Lung (tissue), 17 donors: ENCODE measurements at places on chromosomes 5 and 9. TPM values are rescaled to one million over a fixed set of nuclear protein-coding genes. Genes with fewer than 3 reads are reported as not detected.
A peak's percentile ranks its signal among the peaks of the same experiment; 100 is the strongest.

GRCh38 chr5:73564675-73565074 lies 764 bp downstream of the ANKRA2 start:
- peak; percentile 19 for DNase-seq

- DNase-seq: no peak
These were observed 131.1 kb upstream of the MOCS2 start for GRCh38 chr5:53240661-53241060.

DNA sequence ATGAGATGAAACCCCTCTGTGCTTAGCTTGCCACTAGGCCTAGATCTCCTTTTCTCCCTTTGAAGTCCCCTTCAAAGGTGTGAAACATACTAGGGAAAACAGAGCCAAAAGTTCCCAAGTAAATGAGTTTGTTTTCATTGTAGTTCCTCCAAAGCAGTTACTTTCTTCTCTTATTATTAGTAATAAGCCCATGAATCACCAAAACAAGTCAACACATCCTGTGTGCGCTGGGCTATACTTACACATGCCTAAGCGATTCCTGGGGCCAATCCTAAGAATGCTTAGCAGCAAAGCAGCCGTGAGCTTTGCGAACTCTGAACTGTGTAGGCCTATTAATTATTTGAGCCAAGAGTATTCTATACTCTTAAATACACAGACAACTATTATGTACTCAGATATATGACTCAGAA lies 7.6 kb downstream of the ENC1 start:
- DNase-seq: no peak

GRCh38 chr5:54831233-54831632 lies 154.2 kb downstream of the ESM1 start:
- DNase-seq: no peak

MAPKAP1 gene
- total RNA-seq: 53.0 TPM

KCTD16 gene
- total RNA-seq: 0.63 TPM
